ENCODE measurements at places on chromosomes 2 and 18.

GRCh38 chr2:205865056-205865455, 182.8 kb downstream of the NRP2 start:
- DNase-seq: no peak

GRCh38 chr2:27073782-27074181, 2.3 kb upstream of the OST4 start:
- DNase-seq: no peak

GRCh38 chr18:79400091-79400590, 4.4 kb downstream of the NFATC1 start:
- peak; percentile 58 for DNase-seq

DNA sequence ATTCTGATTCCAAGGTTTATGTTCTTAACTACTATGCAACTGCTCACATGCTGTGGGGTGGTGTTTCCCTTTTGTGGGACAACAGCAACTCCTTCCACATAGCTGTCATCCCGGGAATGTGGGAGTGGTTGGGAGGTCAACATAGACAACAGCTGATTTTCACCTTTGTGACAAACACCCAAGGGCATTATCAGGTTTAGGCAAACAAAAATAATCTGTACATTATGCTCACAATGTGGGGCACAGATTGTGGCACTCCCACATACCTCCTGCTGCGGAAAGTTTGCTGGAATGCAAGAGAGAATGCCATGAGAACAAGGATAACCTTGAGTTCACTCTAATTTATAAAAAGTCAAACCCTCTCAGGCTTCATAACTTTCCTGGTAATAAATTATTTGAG, 582.6 kb downstream of the CNTNAP5 start:
- DNase-seq: no peak

- DNase-seq: no peak
Measured at GRCh38 chr2:233400961-233401360, 46.7 kb downstream of the DGKD start.

- DNase-seq: no peak
Measured at GRCh38 chr18:72866901-72867745, 664 bp downstream of the NETO1 start.

DNA sequence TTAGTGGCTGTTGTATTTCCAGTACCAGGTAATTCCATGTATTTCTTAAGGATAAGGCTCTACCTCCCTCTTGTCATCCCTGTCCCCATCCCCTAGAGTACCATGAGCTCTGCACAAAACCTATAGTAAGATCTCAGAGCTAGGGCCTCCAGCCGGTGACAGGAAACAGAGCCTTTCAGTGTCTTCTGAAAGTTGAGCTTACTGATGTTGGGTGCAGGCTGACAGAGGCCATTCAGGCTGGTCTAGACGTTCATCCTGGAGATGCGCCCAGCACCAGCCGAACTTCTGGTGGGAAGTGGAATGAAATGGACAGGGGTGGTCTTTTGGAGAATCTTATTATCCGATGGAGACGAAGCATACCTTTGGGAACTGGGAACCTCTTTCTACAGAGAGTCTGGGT, 16.7 kb upstream of the LYPD6B start:
- DNase-seq: no peak

DNA sequence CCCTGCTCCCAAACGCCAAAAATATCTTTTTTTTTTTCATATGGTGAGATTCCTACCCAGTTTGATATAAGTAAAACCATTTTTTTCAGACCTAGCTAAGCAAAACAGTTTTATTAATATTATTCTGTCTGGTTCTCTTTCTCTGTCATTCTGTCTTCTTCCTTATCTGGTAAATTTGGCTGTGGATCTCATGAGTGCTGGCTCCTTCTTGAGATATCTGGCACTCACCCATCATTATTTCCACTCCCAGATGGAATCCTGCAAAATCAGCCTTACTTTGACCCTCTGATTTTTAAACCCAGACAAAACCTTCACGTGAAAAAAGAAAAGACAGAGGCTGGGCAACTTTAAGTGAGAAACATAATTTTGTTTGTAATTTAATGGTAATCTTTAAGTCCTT, 373.6 kb downstream of the NYAP2 start:
- no peak for DNase-seq

DNA sequence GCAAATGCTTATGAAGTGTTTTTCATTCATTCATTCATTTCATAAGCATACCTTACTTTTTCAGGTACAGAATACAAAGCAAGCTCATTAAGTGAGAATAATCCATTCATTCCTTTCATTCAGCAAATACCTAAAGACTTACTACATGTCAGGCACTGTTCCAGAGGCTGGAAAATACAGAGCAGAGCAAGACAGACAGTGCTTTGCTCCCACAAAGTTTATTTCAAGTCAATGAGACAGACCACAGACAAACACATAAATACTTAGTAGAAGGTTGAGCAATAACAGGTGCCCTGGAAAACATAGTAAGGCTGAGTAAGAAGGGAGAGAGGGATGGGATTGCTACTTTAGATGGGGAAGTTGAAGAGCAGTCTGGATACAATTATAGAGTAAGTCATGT, 309.8 kb downstream of the C1D start:
- DNase-seq: no peak

GRCh38 chr2:136051725-136052048, 66.3 kb upstream of the DARS1 start:
- no peak for DNase-seq

DNA sequence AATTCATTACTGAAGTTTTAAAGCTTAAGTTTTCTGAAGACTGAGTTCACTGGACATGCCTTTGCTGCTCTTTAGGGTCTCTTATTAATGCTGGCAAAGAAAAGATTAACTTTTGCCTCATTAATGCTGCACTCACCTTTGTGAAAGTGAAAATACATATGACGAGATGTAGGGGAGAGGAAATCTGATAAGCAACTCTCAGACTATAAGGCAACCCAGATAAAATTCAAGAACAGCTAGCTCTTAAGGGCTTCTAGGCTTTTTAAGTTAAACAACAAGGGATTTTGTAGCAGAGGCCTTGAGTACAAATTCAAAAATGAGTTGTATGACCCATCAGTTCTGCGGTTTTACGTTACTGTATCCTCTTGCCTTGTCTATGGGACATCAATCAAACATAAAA, 143.7 kb downstream of the USP34 start:
- DNase-seq: no peak
